ENCODE measurements at places on chromosomes 6 and 20.

GRCh38 chr6:47358440-47359225, 48.9 kb upstream of the TNFRSF21 start:
- DNase-seq, result no peak

GRCh38 chr6:107080036-107080435, 35.3 kb downstream of the BEND3 start:
- DNase-seq, result no peak

GRCh38 chr6:73028124-73028766, 197.1 kb downstream of the KHDC1L start:
- DNase-seq, result no peak

DNA sequence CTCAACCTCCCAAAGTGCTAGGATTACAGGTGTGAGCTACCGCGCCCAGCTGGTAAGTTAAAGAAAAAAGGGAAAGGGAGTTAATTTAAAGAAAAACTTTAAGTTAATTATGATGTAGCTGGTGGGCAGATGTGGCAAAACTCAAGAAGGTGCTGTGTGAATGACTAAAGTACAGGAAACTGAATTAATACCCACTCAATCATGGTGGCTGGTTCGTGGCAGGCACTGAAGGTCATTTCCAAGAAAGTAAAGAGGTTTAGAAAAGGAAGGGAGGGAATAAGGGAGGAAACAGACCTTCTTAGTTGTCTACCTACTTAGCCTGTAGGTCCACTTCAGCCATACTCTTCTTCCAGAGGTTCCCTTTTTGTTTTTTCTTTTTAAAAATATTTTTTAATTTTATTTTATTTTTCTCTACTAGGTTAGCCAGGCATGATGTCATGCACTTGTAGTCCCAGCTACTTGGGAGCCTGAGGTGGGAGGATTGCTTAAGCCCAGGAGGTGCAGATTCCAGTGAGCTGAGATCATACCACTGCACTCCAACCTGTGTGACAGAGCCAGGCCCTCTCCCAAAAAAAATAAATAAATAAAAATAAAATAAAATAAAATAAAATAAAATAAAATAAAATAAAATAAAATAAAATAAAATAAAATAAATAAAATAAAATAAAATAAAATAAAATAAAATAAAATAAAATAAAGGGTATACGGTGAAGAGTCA, 11.9 kb upstream of the TGM3 start:
- no peak for DNase-seq

- no peak for DNase-seq
Observed at GRCh38 chr20:35199740-35200139, 26.8 kb upstream of the MMP24 start.

DNA sequence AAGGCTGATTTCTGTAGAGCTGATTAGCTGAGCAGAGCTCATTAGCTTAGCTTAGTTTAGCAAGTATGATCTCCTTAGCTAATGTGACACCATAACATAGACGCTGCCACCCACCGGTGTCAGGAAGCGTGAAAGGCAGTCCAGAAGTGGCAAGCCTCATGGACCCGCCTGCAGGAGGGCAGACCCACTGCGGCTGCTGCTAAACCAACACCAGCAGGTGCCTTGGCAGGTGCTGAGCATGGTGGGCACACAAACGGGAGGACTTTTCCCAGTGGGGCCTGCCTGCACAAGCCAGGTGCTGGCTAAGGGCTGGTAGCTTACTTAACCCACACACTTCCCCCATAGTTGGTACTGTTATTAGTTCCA, 22.7 kb downstream of the ZDHHC14 start:
- DNase-seq, result no peak
